Activated naive CD4-positive, alpha-beta T cell (primary cell): ENCODE measurements at places on chromosomes 11 and 22.

GRCh38 chr11:12073436-12073835, 37.0 kb upstream of the MICAL2 start:
- no peak for DNase-seq

DNA sequence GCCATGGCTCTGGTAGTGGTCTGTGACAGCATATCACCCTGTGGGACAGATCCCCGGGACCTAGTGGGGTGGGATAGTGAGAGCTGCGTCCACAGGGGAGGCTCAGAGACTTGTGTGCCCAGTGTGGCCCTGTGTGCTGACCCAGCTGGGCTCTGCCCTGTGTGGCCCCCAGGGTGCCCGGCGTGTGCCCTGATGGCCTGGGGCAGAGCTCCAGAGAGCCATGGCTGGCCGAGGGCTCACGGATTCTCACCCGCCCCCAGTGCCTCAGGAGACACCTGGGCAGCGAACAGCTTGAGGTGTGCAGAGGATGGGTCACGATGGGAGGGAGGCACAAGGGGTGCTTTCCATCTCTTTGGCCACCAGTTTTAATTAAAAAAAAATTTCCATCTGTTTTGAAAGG, 11.8 kb downstream of the LRP5 start:
- DNase-seq = no peak

GRCh38 chr11:120196826-120197225, 14.0 kb upstream of the OAF start:
- DNase-seq = no peak

DNA sequence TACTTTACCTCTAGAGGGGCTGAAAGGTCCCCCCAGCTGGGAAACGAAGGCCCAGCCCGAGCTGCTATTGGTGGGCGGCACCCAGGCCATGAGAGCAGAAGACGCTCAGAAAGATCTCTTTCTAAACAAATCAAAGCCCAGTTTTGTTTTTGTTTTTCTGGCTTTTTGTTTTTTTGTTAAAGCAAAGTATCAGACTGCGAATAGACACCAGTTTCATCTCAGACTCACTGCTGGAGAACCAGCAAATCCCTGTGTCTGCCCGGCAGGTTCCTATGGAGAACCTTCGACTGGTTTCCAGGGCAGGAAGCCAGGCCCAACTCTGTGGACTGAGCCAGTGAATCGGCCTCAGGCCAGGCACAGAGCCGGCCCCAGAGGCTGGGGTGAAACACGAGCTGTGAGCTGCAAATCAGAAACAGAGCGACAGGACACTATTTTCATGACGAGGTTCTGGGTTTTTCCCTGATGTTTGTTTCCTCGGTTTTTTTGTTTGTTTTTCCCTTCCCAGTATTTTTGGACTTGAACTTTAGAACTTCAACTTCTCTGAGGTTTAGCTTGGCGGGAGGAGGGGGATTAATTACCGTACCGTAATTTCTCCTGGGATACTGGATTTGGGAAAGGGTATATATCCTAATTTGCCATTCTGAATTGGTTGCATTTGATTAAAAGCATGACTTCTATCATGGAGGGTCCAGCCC, 16.0 kb upstream of the B4GALNT4 start:
- DNase-seq = no peak
